ENCODE measurements at places on chromosomes 11 and 22.

DNA sequence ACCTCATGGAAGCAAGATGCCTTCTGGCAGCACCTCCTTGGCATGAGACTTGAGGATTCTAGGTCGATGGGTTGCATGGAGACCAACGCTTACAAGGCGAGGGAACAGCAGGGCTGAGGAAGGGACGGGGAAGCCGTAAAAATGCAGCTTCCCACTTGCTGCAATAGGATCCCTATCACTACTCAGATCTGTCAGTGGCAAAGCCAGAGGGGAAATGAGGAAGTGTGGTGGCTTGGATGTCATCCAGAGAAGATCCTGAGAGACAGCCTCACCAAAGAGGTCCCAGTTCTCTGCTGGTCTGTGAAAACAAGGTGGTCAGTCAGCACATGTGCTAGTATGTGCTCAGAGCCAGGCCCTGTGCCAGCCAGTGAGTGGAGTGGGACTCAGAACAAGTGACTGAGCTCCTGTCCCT is 22.2 kb downstream of the CYB5R2 start:
- no peak for DNase-seq

DNA sequence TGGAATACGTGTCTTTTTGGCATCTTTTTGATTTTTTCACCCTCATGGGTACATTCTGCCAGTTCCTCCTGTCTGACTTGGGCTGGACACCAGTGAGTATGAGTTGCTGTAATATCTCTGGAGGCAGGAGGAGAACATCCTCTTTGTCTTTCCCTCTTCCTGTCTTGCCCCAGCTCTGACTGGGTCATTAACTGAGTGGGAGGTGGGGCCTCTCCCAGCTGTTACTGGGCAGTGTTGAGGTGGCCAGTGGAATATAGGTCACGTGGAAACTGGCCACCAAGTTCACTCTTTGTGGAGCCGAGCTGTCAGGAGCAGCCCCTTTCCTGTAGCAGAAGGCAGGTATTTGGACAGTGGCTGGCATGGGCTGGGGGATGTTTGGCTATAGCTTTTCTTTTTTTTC is 2.2 kb downstream of the GLB1L2 start:
- no peak for DNase-seq

GRCh38 chr11:2801711-2802388 is 83.7 kb downstream of the CDKN1C start:
- DNase-seq, result no peak

GRCh38 chr22:18935889-18936529 is at the start of gene PRODH:
TSS of gene PRODH (minus strand) at chr22:18936293. CDS start at chr22:18936287, 6 bp downstream.
- no peak for DNase-seq

DNA sequence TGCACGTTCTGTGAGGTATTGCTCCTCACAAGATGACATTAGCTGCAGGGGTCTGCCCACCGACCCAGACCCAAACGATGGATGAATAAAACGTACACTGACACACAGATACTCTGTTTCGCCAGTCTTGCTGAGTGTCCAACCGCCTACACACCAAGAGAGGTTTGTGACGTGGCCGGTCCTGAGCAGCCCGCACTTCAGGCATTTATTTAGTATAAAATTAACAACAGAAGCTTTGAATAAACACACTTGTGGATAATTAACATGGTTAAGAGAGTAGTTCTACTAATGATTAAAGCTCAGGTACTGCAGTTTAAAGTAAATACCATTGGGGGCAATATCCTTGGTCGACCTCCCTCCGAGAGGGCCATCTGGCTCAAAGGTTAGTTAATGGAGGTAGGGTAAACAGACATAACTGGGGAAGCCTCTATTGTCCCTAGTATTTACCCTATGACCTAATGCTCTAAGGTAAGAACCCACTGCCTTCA is 75.7 kb downstream of the CCDC83 start:
- no peak for DNase-seq

DNA sequence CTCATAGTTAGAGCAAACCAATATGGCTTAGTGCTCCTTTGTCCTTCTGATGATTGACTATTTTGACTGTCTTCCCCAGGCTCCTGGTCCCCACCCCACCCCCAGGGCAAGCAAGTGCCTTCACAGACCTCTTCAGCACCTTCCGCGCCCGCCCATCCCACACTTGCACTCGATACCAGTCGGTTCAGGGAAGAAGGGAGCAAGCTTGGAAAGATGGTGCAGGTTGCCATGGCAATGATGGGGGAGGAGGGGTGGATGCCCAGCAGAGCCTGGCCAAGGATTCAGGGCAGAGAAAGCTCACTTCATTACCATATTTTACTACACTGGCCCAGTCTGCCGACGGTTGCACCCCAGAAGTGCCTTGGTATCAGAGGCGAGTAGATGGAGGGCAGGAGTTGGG is 2.2 kb downstream of the TMEM132A start:
- DNase-seq, result no peak

DNA sequence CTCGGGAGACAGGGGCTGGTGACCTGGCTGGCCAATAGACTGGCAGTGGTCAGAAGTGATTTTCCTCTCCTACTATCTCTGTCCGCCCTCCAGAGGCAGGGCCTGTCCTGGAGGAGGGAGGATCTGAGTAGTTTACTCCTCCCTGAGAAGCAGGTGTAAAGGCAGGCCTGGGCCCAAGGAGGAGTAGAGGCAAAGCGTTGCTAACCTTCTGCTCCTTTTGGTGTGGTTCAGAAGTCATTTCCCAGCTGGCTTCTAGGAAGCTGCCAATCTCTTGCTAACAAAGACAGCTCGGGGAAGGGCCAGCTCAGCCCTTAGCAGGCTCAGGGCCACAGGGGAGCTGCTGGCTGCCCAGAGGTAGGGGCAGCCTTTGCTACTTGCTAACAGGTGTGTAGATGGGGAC is 151.1 kb upstream of the NECTIN1 start:
- DNase-seq, result no peak

- DNase-seq, result no peak
These were observed 32.1 kb upstream of the ACR start for GRCh38 chr22:50705851-50706351.

DNA sequence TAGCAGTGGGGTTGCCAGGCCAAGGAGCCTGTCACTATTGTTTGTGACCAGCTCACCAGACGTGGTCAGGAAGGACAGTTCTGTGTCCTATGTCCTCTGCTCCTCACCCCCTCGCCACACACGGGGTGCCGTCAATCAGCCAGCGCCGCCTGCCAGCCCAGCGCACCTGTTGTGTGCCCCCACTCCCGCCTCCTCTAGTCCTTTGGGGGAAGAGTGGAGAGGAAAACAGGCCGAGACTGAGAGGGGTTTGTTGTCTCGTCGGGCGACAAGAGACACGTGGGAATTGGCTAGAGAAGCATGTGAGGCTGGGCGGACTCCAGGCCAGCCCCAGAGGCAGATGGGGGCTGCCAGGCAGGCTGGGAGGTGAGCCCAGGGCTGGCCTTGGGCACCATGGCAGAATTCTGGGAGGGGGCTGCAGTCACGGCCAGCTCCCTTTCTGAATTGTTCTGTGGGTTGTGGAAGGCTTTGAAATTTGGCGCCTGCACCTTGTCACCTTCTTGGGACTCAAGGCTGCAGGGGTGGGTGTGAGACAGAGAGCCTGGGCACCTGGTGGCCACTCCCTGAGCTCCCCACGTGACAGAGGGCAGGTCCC is 3.1 kb upstream of the KCNQ1OT1 start:
- DNase-seq, result no peak

DNA sequence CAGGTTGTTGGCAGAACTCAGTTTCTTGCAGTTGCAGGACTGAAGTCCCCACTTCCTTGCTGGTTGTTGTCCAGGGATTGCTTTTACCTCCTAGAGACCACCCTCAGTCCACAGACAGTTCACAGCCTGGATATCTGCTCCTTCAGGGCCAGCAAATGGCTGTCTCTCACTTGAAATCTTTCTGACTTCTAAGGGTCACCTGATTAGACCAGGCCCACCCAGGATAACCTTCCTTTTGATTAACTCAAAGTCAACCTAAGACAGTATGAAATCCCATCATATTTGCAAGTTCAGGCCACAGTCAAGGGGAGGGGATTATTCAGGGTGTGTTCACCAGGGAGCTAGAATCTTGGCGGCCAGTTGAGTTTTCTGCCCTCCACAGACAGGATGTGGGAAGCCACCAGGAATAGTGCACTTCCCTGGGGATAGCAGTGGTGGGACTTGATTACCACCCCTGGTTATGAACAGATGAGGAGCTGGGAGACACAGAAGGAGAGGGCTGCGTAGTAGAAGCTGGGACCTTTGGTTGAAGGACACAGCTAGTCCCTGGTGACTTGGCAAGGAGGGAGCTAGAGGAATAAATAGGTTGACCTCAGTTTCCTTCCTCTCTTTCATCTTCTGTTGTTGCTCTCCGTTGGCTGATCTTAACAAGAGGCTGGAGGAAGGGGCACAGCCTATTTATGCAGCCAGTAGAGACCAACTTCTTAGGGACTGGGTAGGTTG is 33.4 kb downstream of the MIAT start:
- no peak for DNase-seq

- no peak for DNase-seq
These were observed 252.7 kb downstream of the TMEM135 start for GRCh38 chr11:87290304-87290922.

DNA sequence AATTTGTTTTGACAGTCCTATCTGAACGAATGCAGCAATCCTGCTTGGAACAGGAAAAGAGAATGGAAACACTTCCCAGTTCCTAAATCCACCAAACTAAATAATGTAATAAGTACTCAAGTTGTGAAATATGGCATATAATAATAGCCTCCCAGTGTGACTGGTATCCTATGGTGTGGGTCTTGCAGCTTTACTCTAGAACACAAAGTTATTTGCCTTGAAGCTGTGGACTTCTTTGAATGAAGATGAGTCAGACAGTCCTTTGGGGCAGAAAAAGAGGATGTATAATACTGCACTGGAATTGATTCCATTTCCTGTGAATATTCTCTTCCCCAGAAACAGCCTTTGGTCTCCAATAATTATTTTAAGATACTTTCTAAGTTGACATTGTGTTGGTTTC is 887.0 kb downstream of the KCNA4 start:
- DNase-seq, result no peak

DNA sequence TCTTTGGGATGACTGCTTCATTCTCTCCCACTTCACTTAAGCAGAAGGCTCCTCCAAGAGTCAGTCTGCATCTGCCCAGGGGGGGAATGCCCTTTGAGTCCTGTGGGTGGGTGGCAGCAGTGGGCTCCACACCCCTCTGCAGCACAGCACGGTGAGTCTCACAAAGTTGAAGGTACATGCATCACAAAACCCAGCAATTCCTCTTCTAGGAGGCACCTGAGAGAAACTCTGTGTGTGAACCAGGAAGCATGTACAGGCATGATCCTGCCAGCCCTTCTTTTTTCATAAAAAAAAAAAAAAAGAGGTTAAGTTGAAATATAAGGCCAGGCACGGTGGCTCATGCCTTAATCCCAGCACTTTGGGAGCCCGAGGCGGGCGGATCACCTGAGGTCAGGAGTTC is 87.2 kb downstream of the MYO18B start:
- no peak for DNase-seq

GRCh38 chr22:19424186-19424500 is 7.4 kb downstream of the HIRA start:
- no peak for DNase-seq

GRCh38 chr11:115067900-115068530 is 389.7 kb downstream of the NXPE2 start:
- no peak for DNase-seq

GRCh38 chr11:2529173-2529572 is 84.4 kb downstream of the KCNQ1 start:
- no peak for DNase-seq

DNA sequence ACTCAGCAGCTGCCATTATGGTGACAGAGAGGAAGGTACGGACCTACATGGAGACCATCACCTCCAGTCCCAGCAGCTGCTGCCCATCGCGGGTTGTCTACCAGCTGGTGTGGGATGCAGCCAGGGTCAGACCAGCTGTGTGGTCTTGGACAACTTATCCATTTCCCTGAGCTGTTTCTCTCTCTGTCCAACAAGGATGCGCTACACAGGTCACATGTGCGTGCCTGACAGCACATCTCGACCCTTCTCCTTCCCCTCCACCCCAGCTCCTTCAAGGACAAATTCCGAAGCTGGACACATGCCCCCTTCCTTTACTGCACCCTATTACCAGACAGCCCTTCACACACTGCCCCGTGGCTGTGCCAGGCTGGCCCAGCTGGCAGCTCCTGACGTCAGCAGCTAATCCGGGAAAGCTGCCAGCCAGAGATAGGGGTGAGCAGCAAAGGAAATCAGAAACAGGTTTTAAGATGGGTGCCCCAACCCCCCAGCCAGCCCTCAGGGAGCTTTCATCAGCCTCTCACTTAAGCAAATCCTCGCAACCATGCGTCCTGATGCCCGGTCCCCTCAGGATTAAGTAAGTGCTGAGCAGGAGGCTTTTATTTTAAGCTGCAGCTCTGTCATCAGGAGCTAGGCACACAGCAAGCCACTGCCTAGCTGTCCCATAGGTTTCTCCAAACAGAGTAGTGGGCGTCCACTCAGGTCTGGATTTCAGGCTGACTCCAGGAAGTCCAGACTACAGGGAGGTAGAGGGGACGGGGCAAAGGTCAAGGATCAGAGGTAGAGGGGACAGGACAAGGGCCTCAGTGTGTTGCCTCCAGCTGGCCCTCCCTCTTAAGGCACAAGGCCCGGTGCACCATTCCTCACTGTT is 20.3 kb downstream of the TEF start:
- no peak for DNase-seq

- DNase-seq, result no peak
These were observed 294.5 kb downstream of the BRD1 start for GRCh38 chr22:49532869-49533802.

GRCh38 chr11:68925611-68926010 is 21.9 kb downstream of the IGHMBP2 start:
- no peak for DNase-seq

GRCh38 chr11:77106321-77106720 is 3.7 kb downstream of the OMP start:
- no peak for DNase-seq

DNA sequence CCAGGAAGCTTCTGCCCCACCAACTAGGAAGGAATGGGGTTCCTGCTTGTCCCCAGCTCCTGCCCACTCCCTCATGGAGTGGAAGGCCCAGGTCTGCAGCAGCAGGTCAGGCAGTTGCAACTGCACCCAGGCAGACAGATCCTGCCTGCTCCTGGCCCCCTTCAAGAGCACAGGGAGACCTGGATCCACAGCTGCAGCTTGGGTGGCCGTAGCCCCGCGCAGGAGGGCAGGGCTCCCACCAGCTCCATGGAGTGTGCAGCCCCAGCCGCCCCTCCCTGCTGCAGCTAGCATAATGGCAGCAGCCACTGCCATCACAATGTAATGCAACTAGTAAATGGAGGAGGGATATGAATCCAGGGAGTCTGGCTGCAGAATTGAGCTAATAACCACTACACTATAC is 187.5 kb upstream of the PLET1 start:
- no peak for DNase-seq
